ENCODE measurements at places on chromosomes 1 and 21. TPM values are rescaled to one million over a fixed set of nuclear protein-coding genes. Genes with fewer than 3 reads are reported as not detected.

ZMYND12 gene
- total RNA-seq, result not detected

CD1C gene
- total RNA-seq, result not detected

SOX13 gene
- 0.78 TPM for total RNA-seq

FDPS gene
- 90.9 TPM for total RNA-seq

TMEM52 gene
- total RNA-seq, result 1.1 TPM

ENTREP3 gene
- 3.7 TPM for total RNA-seq

KCNJ9 gene
- 14.7 TPM for total RNA-seq

WNT3A gene
- total RNA-seq, result not detected

FCRLB gene
- 3.1 TPM for total RNA-seq

GPR3 gene
- total RNA-seq, result not detected

SPRR2F gene
- total RNA-seq, result not detected

HRNR gene
- total RNA-seq, result not detected

FLG2 gene
- not detected for total RNA-seq

NLRP3 gene
- total RNA-seq, result 1.4 TPM

OVAAL gene
- not detected for total RNA-seq

CRYBG2 gene
- 1.1 TPM for total RNA-seq

- DNase-seq, result no peak
Measured at GRCh38 chr1:183585038-183585437, 5.2 kb downstream of the NCF2 start.

DNA sequence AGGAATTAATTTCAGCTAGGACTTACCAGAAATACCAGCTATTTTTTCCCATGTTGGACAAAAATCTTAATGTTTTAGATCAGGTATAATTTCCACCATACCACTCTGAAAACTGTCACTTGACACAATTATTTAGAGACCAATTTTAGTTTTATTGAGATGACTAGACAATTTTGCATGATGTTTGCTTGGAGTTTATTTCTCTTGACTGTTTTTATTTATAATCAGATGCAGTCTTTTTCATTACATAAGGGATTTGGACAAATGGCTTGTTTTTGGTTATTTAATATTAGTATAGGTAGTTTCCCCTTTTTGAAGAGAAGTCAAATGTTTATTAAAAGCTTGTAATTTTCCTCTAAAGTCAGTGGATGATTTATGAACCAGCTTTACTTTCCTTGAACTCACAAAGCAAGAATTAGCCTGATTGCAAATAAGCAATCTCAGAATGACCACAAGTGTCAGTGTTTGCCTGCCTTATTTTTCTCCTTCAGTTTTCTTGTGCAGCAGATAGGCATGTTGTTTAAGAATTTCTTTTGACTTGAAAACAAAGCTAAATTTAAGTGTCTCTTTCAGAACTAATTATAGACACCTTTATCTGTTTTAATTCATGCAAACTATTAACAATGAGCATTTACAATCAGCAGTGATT lies 3.8 kb upstream of the B3GALT2 start:
- no peak for DNase-seq

DNA sequence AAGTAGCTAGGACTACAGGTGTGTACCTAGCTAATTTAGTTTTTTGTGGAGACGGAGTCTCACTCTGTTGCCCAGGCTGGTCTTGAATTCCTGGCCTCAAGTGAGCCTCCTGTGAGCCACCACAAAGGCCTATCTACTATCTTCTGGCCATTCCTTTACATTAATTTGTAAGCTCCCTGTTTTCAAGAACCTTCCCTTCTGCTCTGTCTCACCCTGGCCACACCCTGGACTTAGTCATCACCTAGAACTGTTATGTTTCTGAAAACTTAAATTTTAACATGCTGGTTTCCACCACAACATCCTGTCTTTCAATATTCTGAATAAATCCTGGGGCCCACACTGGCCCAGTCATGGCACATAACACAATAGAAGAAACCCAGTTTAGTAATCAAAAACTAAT lies 4.9 kb upstream of the B4GALT3 start:
- DNase-seq, result no peak

DNA sequence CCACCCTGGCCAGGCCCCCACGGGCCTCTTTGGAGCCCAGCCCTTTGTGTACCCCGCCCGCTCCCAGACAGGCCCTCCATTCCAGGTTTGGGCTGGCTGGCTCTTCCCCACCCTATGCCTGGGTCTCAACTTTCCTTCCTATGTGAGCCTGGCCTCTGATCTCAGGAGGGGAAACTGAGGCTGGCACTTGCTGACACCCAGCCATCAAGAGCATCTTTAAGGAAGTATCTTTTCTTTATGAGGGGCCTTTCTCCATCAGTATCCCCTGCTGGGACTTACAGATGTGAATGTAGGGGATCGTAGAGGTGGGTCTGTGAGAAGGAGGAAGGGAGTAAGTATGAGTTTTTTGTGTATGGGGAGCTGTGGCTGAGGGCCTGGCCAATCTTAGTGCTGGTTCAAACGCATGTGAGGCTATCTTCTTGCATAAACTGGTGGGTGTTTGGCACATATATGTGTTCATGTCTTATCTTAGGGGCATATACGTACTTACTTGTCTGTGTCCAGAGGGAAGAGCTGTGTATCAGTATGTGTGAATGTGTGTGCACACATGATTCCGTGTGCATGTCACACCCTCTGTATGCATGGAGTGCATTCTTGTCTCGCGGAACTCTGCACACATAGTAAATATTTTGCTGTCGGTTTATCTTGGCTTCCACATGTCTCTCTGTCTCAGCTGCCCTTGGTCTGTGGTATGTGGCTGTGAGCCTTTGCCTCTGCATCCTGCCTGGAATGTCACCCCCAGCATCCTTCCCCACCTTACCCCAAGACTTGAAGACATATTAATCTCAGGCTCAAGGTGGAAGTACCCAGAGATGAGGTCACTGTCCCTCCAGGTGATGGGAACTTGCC lies 5.4 kb downstream of the NECTIN4 start:
- DNase-seq, result no peak

GRCh38 chr1:20551945-20552727 lies at the start of gene FAM43B:
Gene FAM43B, plus strand, starts transcription at chr1:20552573. Its CDS starts 401 bp downstream, at chr1:20552974.
- DNase-seq, result peak; percentile 72

GRCh38 chr1:160742428-160743127 lies 3.5 kb downstream of the SLAMF7 start:
- DNase-seq, result no peak

DNA sequence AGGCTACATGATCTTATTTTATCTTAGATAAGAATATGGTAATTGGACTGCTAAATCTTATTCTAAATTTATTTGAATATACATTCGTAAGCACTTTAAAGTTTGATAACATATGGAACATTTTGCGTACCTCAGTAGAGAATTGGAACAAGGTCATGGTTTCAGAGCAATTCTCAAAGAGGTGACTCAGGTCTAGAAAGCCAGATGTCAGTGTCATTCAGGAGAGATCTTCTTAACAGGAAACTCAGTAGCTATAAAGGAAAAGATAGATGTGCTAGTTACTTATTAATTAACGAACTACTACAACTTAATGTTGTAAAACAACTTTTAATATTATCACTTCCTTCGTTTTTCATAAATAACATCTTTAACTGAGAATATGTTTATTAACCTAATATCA lies 142.5 kb downstream of the USP25 start:
- DNase-seq, result no peak

DNA sequence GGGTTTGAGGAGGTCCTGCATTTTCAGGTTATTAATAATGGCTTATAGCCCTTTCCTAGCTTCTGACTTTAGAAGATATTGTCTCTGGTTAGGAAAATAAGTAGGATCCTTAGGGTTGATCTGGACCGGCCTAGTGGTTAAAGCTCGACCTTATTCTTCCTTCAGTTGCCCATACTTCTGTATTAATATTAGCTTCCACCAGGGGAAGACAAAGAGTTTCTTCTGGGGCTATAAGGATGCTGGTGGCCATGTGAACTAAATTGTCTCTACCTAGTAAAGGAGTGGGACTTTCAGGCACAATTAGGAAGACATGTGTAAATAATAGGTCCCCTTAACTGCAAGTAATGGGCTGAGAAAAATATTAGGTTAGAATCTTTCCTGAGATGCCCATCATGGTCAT lies 20.6 kb upstream of the FCGR2A start:
- DNase-seq, result no peak

- DNase-seq, result no peak
Measured at GRCh38 chr1:1124786-1125642, 9.1 kb upstream of the C1orf159 start.

DNA sequence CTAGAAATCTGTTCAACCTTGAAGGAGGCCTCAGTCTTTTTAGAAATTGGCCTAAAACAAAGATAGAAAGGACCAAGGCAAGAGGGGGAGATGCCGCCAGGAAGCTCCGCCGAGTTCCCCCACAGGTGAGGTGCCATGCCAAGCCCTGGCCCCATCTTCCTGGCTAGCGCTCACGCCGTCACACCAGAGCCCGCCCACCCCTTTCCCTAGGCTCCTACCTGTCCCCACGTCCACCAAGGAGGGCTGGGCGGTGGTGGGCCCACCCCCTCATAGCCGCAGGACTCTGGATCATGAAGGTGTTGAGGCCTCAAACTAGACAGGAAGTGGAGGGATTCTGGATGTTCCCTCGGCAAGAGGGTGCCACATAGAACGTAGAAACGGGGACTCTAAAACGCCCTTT lies 15.5 kb upstream of the CCDC27 start:
- no peak for DNase-seq

DNA sequence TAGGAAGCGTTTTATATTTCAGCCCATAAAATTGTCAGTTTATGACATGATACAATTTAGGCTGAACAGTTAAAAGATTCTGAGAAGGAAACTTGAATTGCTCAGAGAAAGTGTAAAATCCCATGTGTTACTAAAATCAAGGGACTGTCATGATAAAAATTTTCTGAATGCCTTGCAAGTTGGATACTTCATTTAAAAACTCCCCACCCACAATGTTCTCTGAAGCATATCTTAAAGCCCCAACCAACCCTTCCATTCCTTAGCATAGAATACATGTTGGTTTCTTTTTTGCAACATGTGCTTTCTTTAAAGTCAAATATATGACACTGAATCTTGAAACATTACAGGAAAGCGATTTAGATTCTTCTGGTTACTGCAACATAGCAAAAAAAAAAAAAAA lies 97.4 kb downstream of the MRPL39 start:
- DNase-seq, result no peak

DNA sequence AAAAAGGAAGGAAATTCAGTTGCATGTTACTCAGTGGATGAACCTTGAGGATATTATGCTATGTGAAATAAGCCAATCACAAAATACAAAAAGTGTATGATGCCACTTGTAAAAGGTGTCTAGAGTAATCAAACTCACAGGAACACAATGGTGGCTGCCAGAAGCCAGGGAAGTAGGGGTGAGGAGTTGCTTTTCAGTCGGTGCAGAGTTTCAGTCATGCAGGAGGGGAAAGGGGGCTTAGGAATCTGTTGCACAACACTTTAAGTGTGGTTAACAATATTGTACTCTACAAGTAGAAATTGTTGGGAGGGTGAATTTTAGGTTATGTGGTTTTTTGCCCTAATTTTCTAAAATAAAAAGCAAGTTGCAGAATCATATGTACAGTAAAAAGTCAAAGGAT lies 184.2 kb upstream of the RAB4A start:
- no peak for DNase-seq

GRCh38 chr1:5500541-5500940 lies 491.7 kb downstream of the NPHP4 start:
- DNase-seq, result no peak

- DNase-seq, result no peak
Measured at GRCh38 chr1:7491818-7492173, 279.3 kb upstream of the VAMP3 start.

GRCh38 chr1:183191833-183192232 lies 5.8 kb downstream of the LAMC2 start:
- no peak for DNase-seq

- no peak for DNase-seq
Measured at GRCh38 chr1:31497601-31498000, 78.7 kb upstream of the TINAGL1 start.

DNA sequence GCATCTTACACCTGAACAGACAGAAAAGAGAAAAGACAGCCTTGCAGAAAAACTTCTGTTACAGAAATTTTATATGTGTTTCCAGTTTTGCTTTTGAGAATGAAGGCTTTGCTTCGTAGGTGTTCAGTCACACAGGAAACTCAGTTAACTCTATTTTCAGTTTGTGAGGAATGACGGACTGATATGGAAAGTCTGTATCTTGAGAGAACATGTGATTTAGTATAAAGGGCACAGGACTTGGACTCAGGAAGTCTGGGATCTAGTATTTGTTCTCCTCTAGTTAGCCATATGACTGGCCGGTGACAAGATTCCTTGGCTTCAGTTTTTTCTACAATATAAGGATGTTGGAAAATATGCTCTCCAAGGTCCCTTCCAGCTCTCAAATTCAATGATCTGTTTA lies 149.1 kb downstream of the OLFM3 start:
- no peak for DNase-seq

- no peak for DNase-seq
Measured at GRCh38 chr21:38970765-38971164, 165.0 kb downstream of the ETS2 start.

Measured in occipital lobe (tissue), 3 donors.